Stimulated activated CD8-positive, alpha-beta memory T cell treated with anti-CD3 and anti-CD28 coated beads, Interleukin-2, amount 100 ng/mL, for 48 hours (primary cell): ENCODE measurements at places on chromosomes 6 and 20.

DNA sequence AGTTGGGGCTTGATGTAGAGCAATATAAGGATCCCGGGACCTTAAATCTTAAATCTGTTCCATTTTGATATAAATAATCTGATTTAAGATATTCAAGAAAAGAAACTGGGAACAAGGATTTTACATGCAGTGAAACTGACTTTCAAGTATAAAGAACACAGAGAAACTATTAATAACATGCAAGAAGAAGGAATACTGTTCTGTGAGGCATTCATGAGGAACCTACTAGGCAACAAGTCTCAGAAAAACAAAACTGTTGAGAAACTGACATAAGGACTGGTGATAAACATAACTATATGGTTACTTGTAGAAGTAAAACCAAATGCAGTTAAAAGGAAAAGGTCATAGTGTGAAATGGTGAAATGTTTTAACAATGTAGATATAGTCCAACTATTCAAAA, 15.8 kb downstream of the HDDC2 start:
- DNase-seq = no peak

DNA sequence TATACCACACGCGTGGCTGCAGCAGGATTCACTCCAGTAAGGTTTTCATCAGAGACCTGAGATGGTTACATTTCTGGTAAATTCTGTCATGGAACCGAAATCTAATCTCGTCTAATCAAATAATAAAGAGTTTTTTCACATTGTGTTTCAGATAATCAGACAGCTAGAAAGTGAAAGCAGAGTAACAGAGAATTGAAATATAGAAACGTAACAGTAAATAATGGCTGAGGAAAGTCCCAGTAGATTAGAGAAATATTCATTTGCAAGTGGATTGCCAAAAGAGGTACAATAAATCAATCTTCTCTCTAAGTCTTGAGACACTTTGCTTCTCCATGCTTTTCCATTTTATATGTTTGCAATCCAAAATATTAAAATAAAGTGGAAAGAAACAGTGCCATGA, 42.4 kb downstream of the PKHD1 start:
- DNase-seq = no peak

DNA sequence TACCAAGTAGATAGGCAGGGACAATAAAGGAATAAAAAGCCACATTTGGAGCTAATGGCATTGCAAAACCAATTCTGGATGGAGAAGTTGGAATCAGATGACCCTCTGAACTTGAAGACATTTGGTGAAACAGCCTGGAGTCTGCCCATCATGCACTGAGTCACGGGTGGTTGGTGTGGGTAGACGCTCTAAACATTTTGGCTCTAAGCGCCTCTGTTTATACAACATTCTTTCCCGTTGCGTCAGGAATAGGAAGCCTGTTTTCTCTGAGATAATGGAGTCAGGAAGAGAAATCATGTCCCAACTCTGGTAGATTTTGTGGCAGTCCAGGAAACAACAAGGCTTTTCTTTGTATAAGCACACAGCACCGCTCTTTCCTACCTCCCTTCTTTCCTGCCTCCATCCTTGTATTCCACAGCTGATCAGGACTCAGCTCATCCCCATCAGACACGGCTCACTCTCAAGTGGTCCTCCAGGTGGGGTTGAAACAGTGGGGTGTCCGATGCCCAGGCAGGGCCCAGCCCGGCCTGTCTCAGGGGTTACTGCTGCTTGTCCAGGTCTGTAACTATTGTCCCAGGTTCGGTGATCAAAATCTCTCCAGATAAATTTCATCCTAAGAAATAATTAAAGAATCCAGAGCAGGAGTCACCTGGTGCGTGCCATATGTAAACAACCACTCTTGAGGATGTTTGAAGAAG, 12.1 kb upstream of the RAMACL start:
- DNase-seq = no peak

- DNase-seq = no peak
These were observed 284.4 kb downstream of the ZFAND3 start for GRCh38 chr6:38103921-38104320.

- DNase-seq = no peak
These were observed 6.4 kb upstream of the MTRES1 start for GRCh38 chr6:107021446-107022185.

DNA sequence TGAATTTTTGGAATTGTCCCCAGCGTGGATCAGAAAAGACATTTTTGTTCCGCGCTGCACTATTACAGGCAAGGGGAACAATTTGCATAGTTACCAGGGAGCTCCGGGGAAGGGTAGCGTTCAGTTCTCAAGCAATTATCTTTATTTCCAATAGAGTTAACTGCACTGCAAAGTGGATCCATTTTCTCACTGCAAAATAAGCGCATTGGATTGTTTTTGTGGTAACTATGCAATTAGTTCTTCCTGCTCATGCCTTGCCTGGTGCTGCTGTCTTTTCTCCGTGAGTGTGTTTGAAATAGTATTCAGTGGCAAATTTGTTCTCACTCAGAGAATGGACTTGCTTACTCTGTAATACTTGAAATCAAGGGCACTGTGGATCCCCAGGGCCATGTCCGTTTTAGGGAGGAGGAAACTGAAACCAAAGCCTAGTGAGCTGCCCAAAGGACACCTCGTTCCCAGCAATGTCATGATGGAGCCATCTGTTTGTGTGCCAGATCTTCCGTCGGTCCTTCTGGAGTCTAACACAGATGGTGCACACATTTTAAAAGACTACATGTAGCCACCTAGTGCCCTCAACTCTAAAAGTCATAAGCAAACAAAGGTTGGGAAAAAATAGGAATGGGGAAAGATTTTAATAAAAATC, 7.4 kb upstream of the PCK1 start:
- DNase-seq = no peak

DNA sequence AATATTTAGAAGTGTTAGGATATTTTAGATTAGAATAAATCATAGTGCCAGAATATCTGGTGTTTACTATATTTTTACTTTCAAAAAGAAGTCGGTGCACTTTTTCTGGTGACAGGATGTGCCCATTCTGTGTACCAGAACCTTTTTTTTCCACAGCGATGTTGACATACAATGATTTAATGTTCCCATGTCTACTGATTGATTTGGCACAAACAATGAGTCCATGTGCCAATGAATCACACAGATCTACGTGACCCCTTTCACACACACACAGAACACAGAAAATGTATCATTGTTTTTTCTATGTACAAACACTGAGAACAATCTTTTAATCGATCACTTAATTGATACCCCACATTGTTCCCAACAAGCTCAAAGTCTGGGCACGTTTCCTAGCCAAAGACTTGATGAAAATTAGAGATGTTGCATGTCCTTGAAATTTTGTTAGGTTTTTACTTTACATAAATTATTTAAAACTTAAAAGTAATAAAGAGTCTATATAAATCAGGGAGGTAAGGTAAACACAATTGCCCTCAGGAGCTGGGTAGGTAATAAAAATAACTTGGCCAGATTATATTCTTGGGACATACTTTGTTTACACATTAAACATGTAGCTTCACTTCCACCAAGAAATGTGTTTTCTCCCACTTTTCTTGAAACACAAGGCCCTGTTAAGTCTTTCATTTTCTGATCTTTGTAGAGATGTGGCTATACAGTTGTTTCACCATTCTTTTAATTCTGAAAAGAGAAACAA, 36.4 kb upstream of the SOX4 start:
- no peak for DNase-seq

DNA sequence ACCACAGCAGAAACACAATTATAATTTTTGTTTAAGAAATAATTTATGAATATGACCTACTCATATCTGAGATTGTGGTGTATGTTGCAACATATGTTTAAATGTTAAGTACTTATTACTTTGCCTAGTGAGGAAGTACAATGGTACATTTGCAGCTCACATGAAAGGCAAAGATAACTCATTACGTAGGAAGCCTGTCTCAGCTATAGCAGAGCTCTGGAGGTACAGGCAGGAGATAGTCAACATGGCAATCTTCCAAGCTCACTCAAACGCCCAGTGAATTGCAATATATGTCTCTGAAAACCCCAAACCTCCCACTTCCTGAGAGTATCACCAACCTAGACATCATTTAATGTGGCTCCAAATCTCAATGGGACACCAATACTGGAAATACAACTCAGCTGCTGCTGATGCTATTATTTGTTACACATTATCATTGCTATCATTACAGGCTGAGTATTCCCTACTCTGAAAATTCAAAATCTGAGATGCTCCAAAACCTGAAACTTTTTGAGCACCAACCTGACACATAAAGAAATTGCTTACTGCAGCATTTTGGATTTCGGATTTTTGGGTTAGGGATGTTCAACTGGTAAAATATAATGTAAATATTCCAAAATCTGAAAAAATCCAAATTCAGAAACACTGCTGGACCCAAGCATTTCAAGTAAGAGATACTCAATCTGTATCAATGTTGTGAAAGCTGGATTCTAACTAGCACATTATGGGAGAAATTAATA, 25.1 kb upstream of the GSTA4 start:
- DNase-seq = no peak

- DNase-seq = no peak
These were observed 612.5 kb downstream of the CDH26 start for GRCh38 chr20:60570481-60571277.

DNA sequence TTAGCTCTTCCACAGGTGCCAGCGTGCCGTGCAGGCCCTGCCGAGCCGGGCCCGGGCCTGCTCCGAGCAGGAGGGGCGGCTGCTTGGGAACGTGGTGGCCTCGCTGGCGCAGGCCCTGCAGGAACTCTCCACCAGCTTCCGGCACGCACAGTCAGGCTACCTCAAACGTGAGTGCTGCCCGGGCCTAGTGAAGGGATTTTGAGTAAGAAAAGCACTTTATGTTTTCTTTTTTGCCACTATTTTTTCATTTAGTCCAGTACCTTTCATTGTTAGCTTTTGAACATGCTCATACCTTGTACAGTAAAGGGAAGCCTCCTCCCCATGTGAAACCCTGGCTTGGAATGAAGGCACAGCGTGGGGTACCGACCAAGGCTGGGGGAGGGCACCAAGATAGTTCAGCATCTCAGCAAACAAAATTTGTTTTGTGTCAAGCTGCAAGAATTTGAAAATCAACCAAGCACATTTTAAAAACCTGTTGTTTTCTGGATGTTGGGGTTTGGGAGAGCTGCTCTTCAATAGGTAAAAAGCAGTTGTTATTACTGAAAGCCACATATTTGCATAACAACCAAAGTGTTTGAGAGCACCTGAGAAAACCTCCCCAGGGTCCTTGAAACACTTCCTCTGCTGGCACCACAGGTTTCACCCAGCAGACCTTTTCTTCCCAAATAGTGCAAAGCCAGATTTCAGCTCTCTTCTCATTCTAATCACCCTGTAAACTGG, 18.4 kb downstream of the STX16 start:
- DNase-seq = no peak

GRCh38 chr6:62217866-62218265, 68.2 kb downstream of the KHDRBS2 start:
- DNase-seq = no peak

DNA sequence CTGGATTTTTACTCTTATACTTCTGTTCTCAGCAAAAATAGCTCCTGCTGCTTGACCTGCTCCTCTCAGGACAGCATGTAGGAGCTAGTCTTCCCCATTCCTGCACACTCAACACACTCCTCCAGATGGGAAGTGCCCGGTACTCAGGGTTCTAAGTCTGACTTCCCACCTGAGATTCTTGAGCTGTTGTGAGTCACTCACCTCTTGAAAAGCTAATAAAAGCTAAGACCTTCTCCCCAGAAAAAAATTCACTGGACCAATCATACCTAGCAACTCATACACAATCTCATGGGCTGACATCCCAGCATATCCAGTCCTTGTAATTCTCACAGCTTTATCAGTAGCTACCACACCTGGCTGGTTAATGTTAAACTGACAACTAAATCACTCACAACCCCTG, 53.5 kb downstream of the TRPC4AP start:
- no peak for DNase-seq

DNA sequence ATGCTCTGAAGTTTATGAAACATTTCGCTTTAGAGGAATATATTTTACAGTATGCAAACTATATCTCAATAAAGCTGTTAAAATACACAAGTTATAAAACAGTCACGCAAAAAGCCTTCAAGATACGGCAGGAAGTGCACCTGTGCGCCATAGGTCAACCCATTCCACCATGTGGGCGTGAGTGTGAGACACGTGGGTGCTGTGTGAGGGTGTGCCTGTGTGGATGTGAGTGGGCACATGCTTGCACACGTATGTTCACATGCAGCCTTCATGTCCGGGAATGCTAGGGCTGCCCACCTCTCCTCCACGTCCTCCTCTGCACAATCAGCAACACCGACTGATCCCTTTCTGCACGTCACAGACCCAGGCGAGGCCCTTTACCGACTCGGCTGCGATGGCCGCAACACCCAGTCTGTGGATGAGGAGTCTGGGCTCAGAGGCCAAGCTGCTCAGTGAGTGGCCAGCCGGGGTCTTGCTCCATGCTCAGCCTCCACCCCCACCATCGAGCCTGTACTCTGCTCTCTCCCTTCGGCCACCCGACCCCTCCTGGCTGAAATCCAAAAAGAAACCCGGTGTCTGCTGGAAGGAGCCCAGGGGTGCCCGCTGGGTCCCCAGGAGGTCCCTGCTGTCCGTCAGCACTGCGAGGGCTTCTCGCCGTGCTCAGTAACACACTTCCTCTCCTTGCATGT, 3.0 kb upstream of the FRMD1 start:
- DNase-seq = no peak

DNA sequence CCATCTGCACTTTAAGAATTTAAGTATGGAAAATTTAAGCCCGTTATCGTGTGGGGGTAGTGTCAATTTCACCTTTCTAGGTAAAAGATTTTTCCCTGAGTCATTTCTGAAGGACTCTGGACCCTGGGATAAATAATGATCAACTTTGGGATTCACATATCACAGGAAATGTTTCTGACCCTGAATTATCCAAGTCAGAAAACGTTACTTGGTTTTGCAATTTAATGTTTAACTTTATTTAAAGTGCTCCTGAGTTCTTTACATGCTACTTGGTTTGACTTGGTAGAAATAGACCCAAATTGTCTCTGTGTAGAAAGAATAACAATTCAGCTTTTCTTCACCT, 1.5 kb upstream of the SLC17A3 start:
- no peak for DNase-seq

GRCh38 chr6:170132561-170132991, 158.3 kb downstream of the DLL1 start:
- no peak for DNase-seq

GRCh38 chr6:41768545-41769308, 11.0 kb downstream of the FRS3 start:
- no peak for DNase-seq

GRCh38 chr20:32908334-32909292, 49.9 kb downstream of the EFCAB8 start:
- DNase-seq = no peak

DNA sequence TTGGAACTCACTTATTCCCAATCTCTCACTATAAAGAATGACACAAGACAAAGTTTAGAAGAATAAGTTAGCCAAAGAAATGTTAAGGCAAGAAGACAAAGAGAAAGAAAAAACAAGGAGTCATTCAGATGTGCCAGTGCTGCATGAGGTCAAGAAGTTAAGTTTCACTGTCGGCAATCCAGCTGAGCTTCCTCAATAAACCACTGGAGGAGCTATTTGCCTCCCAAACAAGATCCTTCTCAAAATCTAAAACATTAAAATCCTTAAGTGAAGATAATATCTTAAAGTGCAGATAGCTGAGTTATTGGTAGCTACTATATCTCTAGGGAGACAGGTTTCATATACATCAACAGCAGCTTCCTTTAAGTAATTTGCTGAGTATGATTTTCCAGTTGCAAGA, 512.3 kb downstream of the HDGFL1 start:
- DNase-seq = no peak
